ENCODE measurements at places on chromosomes 1 and 21.
A peak's percentile ranks its signal among the peaks of the same experiment; 100 is the strongest.

DNA sequence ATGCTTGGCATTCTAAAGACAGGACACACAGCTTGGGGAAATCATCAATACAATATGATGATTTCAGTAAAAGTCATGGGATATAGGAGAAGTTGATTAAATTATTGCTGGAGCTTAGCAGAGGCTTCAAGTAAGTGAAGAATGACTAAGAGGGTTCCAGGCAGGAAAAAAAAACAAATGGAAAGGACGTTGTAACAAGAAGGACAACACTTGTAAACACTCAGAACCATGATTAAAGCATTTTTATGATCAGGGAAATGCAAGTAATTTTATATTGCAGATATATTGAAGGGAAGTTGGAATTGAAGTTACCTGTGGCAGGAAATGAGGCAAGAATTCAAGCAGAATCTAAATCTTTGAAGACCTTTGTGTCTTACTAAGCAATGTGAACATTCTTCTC, 602.7 kb upstream of the NEGR1 start:
- H3K4me1 ChIP-seq: no peaks in the 10 kb centered on the region
- H3K4me3 ChIP-seq: no peak overlapping the region
- no peak overlapping the region for H3K27ac ChIP-seq
- H3K27me3 ChIP-seq: no peaks in the 10 kb centered on the region
- no peaks in the 10 kb centered on the region for H3K36me3 ChIP-seq
- DNase-seq: no peak

- no peak for DNase-seq
- H3K4me1 ChIP-seq: peaks cover 37% of the 10 kb centered on the region
- peak overlapping the region; percentile 91 for H3K4me3 ChIP-seq
- H3K36me3 ChIP-seq: no peaks in the 10 kb centered on the region
- peak overlapping the region; percentile 81 for H3K27ac ChIP-seq
- H3K27me3 ChIP-seq: no peaks in the 10 kb centered on the region
Measured at GRCh38 chr1:8816264-8816663, 1.2 kb downstream of the RERE start.

DNA sequence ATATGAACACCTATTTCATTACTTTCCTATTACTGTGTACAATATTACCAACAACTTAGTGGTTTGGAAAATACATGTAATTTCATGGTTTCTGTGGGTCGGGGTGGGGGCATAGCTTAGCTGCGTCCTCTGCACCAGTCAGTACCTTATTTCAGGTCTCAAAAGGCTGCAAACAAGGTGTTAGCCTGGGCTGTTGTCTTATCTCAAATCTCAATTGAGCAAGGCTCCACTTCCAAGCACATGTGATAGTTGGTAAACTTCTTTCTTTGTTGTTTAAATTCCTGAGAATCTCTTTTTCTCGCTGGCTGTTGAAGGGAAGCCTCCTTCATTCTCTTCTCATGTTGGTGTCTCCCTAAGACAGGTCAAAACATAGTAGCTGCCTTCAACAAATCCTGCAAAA, 485.4 kb downstream of the AMY1C start:
- H3K4me3 ChIP-seq: no peak overlapping the region
- H3K27me3 ChIP-seq: no peaks in the 10 kb centered on the region
- no peak for DNase-seq
- H3K27ac ChIP-seq: no peak overlapping the region
- H3K4me1 ChIP-seq: no peaks in the 10 kb centered on the region

DNA sequence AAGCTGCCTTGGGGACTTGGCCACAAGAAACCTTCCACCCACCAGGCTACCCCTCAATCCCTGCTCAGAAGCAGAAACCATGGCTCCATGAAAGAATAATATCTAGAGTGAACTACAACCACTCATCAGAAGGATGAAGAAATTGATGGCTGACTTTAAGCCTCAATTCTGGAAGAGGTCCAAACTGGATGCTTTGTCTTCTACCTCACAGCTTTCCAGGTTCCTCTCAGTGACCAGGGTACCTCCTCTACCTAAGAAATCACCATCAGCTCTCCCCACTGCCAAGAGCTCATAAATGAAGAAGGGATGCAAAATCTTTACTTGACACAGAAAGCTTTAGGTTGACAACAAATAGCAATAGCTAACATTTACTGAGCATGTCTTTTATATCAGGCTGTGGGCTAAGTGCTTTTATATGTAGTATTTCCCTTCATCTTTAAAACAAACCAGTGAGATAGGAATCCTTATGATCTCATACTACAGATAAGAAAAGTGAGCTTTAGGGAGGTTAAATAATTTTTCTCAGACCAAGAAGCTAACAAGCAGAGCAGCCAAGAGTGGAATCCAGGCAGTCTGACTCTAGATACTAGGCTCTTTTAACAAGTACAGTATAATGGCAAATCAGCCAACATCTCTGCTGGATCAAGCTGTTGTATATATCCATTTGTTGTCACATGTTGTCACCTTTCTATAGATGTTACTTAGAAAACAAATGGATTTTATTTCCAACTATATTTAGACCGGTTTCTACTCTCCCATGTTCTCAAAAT, 243.0 kb upstream of the SGIP1 start:
- H3K4me1 ChIP-seq: no peaks in the 10 kb centered on the region
- H3K36me3 ChIP-seq: no peaks in the 10 kb centered on the region
- DNase-seq: no peak

GRCh38 chr1:34369701-34370455, 193.2 kb downstream of the C1orf94 start:
- no peak for DNase-seq
- H3K4me1 ChIP-seq: no peaks in the 10 kb centered on the region
- H3K27ac ChIP-seq: no peak overlapping the region
- no peak overlapping the region for H3K4me3 ChIP-seq
- H3K36me3 ChIP-seq: no peaks in the 10 kb centered on the region
- H3K27me3 ChIP-seq: no peaks in the 10 kb centered on the region

GRCh38 chr1:52032785-52033131, 852 bp downstream of the KTI12 start:
- H3K4me1 ChIP-seq: peaks cover 42% of the 10 kb centered on the region
- DNase-seq: no peak
- H3K36me3 ChIP-seq: peaks cover 70% of the 10 kb centered on the region
- H3K27ac ChIP-seq: peak overlapping the region; percentile 85
- peak overlapping the region; percentile 86 for H3K4me3 ChIP-seq
- no peaks in the 10 kb centered on the region for H3K27me3 ChIP-seq

DNA sequence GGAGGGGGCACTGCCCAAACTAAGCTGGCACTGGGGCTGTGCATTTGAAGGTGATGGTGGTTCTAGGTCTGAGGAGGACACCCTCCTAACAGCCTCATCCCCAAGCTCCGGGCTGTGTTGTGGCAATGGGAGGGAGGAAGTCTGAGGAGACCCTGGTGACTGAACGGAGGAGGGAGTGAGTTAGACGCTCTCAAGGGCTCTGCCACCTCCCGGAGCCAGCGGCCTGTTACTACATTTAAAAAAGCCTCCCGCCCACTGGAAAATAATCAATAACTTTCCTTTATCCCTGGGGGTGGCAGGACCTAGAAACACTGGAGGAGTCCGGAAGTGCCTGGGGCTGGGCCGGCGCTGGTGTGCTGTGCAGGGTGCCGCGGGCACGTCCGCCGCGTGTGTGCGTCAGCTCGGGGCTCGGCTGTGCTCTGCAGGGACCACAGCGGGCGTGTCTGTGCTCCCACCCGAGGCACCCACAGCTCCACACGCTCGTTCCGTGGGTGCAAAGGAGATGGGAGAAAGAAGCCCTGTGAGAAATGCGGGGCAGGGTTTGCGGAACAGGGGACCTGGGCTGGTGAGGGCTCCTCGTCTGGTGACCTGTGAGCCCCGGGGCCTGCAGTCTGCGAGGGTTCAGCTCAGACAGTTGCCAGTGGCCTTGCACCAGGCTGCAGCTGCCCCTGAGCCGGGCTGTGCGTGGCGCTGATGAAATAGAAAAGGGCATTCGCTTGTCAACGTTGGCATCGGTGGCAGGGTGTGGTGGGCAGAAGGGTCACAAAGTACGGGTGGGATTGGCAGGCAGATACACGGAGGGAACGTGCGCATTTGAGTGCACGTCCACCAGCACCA, 5.3 kb downstream of the SAMD11 start:
- H3K27ac ChIP-seq: no peak overlapping the region
- peaks cover 43% of the 10 kb centered on the region for H3K27me3 ChIP-seq
- no peak for DNase-seq
- peaks cover 11% of the 10 kb centered on the region for H3K4me1 ChIP-seq
- H3K36me3 ChIP-seq: no peaks in the 10 kb centered on the region

GRCh38 chr21:35989138-35989735, 71.1 kb downstream of the SETD4 start:
- peaks cover 4% of the 10 kb centered on the region for H3K27me3 ChIP-seq
- H3K27ac ChIP-seq: no peak overlapping the region
- no peak overlapping the region for H3K4me3 ChIP-seq
- H3K36me3 ChIP-seq: no peaks in the 10 kb centered on the region
- H3K4me1 ChIP-seq: no peaks in the 10 kb centered on the region

GRCh38 chr1:171879556-171879955, 38.3 kb downstream of the DNM3 start:
- no peaks in the 10 kb centered on the region for H3K27me3 ChIP-seq
- DNase-seq: no peak
- H3K36me3 ChIP-seq: no peaks in the 10 kb centered on the region
- no peak overlapping the region for H3K4me3 ChIP-seq
- peaks cover 10% of the 10 kb centered on the region for H3K4me1 ChIP-seq

- DNase-seq: no peak
- no peak overlapping the region for H3K4me3 ChIP-seq
- no peaks in the 10 kb centered on the region for H3K36me3 ChIP-seq
- H3K27me3 ChIP-seq: no peaks in the 10 kb centered on the region
- no peak overlapping the region for H3K27ac ChIP-seq
Measured at GRCh38 chr1:221240690-221241089, 361.4 kb downstream of the HLX start.

Measured in DND-41 (cell line).